Cardiac fibroblast (primary cell): ENCODE measurements at places on chromosomes 6 and 20.

GRCh38 chr6:81890846-81891245 lies 138.4 kb upstream of the TENT5A start:
- peak; percentile 60 for DNase-seq

DNA sequence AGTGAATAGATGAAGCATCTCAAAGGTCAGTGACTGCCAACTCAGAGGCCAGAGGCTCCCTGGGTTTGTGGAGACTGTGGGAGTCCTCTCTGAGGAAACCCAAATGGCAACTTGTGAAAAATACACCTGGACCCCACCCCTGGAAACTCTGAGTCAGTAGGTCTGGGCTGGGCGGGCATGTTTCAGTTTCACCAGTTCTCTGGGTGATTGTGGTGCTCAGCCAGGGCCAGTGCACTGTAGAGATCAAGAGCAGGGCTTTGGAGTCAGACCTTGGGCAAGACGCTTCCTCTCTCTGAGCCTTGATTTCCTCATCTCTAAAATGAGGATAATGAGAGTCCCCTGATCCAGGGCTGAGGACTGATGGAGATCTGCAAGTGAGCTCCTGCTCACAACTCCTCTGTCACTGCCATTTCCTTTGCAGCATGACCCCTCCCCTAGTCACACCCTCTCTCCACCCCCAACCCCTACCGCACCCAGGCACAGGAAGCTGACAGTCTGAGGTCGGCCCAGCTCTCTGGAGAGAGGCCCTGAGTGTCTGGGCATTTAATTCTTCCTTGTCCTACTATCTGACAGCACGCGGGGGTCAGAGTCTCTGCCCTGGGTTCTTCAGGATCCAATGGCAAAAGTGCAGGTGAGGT lies 5.1 kb downstream of the DEF6 start:
- peak; percentile 28 for DNase-seq

DNA sequence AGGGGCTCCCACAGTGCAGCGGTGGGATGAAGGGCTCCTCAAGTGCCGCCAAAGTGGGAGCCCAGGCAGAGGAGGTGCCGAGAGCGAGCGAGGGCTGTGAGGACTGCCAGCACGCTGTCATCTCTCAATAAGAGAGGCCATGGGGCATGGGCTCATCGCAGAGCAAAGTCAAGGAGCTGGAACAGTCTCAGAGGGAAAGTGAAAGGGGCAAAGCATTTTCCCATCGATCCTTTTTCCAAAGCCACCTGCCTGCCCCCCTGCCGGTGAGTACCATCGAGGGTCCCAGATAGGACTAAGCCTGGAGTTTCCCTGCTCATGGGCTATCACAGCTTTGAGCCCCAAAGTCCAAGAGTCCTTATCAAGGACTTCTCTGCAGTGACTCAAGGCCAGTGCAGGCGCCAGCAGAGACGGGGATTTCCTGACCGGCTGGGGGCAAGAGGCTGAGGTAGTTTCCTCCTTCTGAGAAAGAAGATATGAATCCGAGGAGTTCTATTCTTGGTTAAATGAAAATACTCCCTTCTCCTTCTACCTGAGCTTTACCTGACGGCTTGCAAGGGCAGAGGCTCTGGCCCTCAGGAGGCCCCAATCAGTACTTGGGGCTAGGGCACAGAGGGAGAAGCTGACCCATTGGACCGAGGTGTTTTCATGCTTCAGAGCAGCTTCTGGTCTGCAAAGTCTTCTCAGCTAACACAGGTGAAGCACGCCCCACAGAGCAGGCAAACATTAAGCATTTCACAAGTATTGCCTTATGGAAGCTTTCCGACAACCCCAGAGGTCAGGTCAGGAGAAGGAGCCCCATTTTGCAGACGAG lies 22.6 kb downstream of the ETV7 start:
- peak; percentile 65 for DNase-seq

- no peak for DNase-seq
Observed at GRCh38 chr6:112366695-112367553, 19.8 kb downstream of the RFPL4B start.

GRCh38 chr6:155319902-155320301 lies 5.6 kb upstream of the TFB1M start:
- DNase-seq: no peak

DNA sequence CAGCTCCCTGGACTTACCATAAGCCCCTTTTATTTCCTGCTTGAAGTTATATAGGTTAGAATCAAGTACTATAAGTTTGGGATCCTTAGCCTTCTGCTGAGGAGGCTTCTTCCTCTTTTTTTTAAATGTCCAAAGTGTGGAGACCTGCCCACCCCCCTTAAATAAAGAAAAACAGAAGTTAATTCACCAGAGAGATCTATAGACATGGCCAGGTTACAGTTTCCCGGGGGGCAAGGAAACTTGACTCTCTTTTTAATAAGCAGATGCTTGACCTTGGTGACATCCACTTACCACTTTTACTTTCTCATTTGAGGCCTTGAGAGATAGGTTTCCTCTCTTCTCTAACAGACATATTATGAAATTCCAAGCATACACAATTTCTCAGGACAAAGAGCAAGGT lies 88.3 kb downstream of the BMP2 start:
- DNase-seq: no peak

DNA sequence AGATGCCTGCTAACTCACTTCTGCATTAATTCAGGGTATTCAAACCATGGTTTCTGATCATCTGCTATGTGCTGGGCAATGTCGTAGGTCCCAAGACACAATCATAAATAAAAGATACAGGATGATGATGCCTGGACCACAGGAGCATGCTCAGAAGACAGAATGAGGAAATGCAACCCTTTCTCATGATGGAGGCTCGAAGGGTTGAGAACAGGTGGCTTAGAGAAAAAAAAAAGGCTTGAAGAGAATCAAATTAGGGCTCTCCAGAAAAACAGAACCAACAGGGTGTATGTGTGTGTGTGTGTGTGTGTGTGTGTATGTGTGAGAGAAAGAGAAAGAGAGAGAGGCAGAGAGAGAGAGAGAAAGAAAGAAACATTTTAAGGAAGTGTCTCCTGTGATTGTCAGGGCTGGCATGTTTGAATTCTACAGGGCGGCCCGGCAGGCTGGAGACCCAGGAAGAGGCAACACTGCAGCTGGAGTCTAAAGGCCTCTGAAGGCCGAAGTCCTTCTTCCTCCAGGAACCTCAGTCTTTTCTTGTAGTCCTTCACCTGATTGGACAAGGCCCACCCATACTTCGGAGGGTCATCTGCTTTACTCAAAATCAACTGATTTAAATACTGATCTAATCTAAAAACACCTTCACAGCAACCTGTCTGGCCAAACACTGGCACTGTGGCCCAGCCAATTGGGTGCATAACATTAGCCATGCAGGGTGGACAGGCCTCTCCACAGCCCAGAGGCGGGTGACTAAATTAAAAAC lies 143.8 kb downstream of the ERMARD start:
- no peak for DNase-seq

DNA sequence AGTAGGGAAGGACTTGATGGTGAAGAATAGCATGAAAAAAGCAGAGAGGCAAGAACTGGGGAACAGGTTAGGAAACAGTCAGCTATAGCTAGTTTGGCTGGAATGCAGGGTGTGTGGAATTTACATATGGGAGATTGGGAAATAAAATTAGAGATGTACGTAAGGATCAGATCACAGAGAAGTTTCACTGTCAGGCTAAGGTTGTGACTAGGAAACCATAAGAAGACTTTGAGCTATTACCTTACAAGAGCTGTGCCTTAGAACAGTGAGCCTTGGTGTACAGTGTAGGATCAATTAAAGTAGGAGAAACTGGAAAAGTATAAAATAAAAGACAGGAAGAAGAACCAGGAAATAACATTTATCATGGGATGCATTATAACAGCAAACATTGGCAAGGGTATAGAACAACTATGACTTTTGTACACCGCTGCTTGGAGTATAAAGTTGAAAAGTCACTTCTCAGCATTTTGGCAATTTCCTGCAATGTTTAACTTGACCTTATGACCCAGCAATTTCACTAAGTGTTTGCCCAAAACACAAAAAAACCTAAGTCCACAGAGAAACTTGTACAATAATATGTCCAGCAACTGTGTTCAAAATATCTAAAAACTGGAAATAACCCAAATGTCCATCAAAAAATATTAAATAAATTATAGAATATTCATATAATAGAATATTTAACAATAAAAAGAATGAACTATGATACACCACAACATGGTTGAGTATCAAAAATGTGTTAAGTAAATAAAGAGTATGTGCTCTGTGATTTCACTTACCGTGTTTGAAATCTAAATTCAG lies 31.2 kb upstream of the SPTLC3 start:
- DNase-seq: no peak

DNA sequence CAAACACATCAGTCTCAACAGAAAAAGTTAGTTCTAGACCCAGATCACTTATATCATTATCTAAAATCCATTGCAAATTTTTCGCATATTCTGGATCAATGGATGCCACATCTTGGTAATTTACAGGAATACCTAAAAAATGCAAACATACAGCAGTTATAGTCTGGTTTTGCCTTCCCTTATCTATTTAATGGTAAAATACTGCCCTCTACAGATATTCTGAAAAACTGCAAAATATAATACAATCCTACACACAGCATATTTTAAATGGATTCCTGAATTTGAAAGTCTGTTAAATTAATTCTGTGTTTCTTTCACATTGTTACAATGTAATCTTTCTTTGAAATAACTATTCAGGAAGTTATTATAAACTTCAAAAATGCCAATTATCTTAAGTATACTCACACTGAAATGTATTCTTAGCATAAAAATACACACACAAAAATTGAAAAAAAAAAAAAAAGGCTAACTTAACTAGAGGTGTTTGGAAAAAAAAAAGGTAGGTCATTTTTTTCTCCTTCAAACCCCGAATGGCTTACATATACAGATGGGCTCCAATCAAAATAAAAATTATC lies 88.4 kb downstream of the HACE1 start:
- DNase-seq: peak; percentile 61
